ENCODE measurements at places on chromosomes 1 and 21.

DNA sequence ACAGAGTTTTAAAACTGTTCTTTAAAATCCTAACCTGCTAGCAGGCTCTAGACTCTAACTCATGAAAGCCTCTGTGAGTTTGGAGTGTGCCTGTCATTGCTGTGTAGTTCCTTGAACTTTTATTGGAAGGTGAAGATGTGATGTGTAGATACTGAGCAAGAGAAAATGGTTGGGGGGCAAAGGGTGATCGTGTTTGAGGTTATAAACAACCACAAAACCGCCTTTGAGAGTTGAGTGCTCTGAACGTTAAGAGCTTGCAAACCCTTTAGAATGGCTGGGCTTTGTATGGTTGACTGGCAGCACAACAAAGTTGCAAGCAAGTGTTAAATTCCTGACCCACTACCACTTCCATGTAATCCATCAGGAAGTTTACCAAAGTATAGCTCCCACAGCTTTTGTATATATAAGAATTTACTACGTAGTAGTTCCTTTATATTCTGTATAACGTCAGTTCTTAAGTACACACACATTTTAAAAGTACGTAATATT lies 19.6 kb downstream of the BACE2 start:
- no peak for DNase-seq

- no peak for DNase-seq
These were observed 16.9 kb downstream of the IBA57 start for GRCh38 chr1:228182296-228183030.

DNA sequence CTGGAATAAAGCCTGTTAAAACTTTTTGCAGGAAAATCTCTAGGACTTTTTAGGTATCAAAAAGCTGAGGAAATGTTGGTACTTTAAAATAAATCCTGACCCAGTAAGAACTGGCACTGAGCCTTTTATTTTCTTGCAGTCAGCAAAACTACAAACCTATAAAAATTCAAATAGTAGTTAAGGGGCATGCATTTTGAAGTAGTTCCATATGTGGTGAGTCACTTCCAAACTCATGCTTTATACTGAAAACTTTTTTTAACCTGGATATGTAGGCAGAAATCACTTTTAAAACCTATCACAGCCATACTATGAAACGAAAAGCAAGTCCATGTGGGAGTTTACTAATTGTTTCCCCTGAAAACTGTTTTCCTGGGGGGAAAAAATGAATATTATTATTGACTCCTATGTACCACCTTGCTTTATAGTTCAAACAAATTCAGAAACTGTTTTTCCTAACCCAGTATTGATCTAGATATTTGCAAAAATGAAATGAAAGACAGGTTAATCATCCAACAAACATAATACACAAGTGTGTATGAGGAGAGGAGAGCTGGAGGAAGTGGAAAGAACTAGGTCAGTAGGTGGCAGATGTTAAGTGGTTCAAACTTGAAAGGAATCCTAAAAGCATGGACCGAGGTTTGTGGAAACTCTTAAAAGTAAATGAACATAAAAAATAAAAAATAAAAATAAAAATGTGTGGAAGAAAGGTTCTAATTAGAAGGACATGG lies 30.5 kb downstream of the NRIP1 start:
- no peak for DNase-seq

GRCh38 chr1:211033921-211034525 lies 99.9 kb downstream of the KCNH1 start:
- DNase-seq: no peak

GRCh38 chr1:211260141-211261107 lies 1.3 kb downstream of the RCOR3 start:
- peak; percentile 84 for DNase-seq

DNA sequence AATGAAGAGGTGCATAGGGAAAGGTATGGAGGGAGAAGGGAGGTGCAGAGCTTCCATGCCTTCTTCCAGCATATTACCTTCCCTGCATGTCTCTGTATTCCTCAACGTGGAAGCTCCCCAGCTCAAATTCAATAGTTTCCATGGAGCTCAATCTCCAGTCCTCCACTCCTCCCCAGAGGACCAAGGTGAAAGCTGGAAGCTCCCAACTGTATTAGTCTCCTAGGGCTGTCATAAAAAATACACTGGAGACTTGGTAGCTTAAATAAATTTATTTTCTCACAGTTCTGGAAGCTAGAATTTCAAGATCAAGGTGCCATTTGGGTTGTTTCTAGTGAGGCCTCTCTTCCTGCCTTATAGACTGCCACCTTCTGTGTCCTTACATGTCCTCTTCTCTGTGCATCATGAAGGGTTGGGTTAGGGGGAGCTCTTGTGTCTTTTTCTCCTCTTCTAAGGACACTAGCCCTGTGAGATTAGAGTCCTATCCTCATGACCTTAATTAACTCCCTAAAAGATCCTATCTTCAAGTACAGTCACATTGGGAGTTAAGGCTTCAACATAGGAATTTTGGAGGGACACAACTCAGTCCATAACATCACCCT lies 21.9 kb upstream of the RABGGTB start:
- DNase-seq: no peak

DNA sequence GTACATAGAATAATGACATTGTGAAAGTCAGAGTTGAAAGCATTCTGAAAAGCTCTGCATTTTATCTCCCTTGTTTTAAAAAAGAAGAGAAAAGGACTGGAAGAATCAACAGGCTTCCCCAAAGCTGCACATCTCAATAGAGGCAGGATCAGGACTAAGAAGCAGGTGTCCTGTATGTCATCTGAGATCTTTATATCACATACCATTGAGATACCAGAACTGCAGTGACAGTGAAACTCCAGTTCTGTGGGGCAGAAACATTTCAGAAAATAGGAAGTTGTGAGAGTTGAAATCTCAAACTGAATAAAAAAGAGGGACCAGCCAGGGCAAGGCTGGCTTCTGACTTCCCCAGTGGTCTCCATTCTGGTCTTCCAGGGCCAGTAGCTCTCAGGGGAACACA lies 33.0 kb upstream of the SH2D1B start:
- DNase-seq: no peak

GRCh38 chr1:244964112-244964971 lies 100.0 kb upstream of the HNRNPU start:
- peak; percentile 43 for DNase-seq

DNA sequence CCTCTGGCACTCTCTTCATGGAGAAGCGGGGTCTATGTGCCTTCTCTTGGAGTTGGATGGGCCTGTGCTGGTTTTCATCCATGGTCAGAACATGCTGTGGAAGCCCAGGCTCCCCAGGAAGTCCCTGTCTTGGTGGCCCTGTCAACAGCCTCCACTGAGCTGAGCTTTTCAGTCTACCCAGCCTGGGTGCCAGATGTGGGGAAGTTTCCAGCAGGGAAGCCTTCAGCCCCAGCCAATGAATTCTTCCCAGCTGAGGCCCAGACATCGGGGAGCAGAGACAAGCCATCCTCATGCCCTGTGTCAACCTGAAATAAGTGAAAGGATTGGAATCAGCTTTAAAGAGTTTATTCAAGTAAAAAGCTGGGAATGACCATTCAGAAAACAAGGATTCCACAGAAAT lies 75.1 kb upstream of the PGBD5 start:
- no peak for DNase-seq

- DNase-seq: no peak
These were observed 82.0 kb downstream of the UCHL5 start for GRCh38 chr1:192977089-192977706.

DNA sequence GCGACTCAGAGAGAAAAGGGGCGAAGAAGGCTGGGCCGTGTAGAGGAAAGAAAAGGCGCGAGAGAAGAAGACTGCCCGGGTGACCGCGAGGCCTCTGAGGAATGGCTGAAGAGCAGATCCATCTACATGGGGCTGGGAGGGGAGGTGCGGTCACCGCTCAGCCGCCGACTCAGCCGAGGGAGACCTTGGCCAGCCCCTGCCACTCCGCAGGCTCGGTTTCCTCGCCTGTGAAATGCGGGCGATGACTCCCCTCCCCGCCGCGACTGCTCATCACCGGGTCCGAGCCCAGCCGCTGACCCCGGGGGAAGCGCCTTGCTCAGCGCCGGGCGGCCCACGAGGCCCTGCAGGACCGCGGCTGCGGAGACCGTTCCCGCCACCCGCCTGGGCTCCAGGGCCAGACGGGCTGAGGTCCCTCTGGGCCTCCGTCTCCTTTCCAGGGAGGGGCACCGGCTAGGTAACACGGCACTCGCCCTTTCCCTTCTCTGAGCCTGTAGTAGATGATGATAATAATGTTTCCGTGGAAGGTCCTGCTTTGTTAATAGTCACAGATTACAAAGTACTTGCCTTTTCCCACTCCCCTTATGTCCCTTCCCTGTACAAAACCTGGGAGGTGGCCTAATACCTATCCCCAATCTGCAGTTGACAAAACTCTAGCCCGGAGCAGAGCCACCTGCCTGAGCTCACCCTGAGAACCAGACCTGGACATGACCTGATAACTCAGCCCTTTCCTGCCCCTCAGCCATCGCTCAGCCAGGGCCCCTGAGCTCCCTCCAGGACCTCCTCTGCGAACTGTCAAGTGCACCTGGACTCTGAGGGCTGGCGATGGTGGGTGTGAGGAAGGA lies 1.6 kb upstream of the BSND start:
- peak; percentile 8 for DNase-seq

- DNase-seq: no peak
These were observed 448.5 kb upstream of the B3GALT2 start for GRCh38 chr1:193634876-193635275.

GRCh38 chr1:65425006-65425405 lies 4.5 kb downstream of the LEPR start:
- DNase-seq: no peak

All from activated CD8-positive, alpha-beta T cell treated with anti-CD3 and anti-CD28 coated beads for 36 hours (primary cell).